Osteoblast (primary cell): ENCODE measurements at places on chromosomes 5 and 9. TPM values are rescaled to one million over a fixed set of nuclear protein-coding genes. Genes with fewer than 3 reads are reported as not detected.

MZB1 gene
- total RNA-seq: 0.29 TPM in 1 of 2 replicates, not detected in the other

PPP3R2 gene
- not detected in 2 replicates for total RNA-seq

- DNase-seq: no peak
Measured at GRCh38 chr5:2801577-2802525, 50.4 kb upstream of the IRX2 start.

- DNase-seq: no peak
Measured at GRCh38 chr5:36561601-36562000, 44.8 kb upstream of the SLC1A3 start.

DNA sequence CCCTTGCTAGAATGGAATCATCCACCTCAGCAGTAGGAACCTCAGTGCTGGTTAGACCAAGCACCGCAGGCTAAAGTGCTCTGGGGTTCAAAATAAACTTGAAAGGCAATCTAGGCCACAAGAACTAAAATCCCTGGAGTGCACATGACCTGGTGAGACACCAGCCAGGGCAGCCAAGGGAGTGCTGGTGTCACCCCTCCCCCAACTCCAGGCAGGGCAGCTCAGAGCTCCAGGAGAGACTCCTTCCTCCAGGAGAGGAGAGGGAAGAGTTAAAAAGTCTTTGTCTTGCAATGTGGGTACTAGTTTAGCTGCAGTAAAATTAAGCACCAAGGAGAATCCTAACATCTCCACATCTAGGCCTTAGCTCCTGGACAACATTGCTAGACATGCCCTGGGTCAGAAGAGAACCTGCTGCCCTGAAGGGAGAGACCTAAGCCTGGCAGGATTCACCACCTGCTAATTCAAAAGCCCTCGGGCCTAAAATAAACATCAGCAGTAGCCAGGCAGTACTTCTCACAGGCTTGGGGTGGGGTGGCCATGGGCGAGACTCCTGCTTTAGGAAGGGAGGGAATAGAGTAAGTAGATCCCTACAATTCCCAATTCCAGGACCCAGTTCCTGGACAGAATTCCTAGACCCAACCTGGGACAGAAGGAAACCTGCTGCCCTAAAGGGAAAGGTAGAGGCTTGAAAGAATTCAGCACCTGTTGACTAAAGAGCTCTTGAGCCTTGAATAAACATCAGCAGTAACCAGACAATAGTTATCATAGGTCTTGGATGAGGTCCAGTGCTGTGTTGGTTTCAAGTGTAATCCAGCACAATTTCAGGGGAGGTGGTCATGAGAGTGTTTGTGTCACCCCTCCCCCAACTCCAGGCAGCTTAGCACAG lies 25.8 kb downstream of the UGT3A2 start:
- no peak for DNase-seq
